WTC11 (cell line): ENCODE measurements at places on chromosomes 12 and 14. TPM values are rescaled to one million over a fixed set of nuclear protein-coding genes. Genes with fewer than 3 reads are reported as not detected.

Gene IL26
- not detected in 3 replicates for total RNA-seq

Gene GLIPR1L1
- total RNA-seq: 0.69 TPM in 1 of 3 replicates, not detected in the others

Gene TMEM52B
- not detected in 3 replicates for total RNA-seq

Gene REP15
- total RNA-seq: 0.26 TPM in 1 of 3 replicates, not detected in the others

Gene RHOJ
- 0.13 TPM in 1 of 3 replicates, not detected in the others for total RNA-seq

Gene TCL1B
- total RNA-seq: 5.7 to 7.2 TPM (median 7.0 TPM) in 3 replicates

Gene SYNDIG1L
- total RNA-seq: 1.4 to 1.9 TPM (median 1.5 TPM) in 3 replicates

Gene CLEC6A
- 0.11 to 0.20 TPM in 2 of 3 replicates, not detected in the other for total RNA-seq

Gene SDS
- 0.21 to 0.46 TPM (median 0.31 TPM) in 3 replicates for total RNA-seq

Gene PLEKHD1
- 0.85 to 1.0 TPM (median 0.87 TPM) in 3 replicates for total RNA-seq

Gene HSPB8
- total RNA-seq: 6.7 to 7.6 TPM (median 7.6 TPM) in 3 replicates

Gene RIPK3
- 0.37 to 1.2 TPM (median 0.83 TPM) in 3 replicates for total RNA-seq

Gene NCAPD2
- 131 to 141 TPM (median 133 TPM) in 3 replicates for total RNA-seq

Gene ERH
- 320 to 363 TPM (median 356 TPM) in 3 replicates for total RNA-seq

Gene PMCH
- not detected in 3 replicates for total RNA-seq
